ENCODE measurements at places on chromosomes 2 and 18. TPM values are rescaled to one million over a fixed set of nuclear protein-coding genes. Genes with fewer than 3 reads are reported as not detected.

DNA sequence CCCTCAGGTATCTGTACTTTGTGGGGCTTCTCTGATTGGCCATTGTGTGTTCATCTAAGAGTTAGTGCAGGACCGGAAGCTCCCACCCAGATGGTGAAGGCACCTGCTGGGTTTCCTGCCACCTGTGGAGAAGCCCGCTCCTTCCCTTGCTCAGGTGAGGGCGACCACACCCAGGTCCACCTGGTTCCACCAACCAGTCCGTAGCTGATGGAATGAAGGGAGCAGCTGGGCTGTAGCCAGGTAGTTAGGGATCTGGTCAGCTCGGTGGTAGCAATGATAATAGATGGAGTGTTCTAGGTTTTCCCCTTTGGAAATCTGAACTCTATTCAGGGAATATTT lies 16.0 kb downstream of the SH3BP4 start:
- no peak for DNase-seq

GRCh38 chr2:109523536-109524361 lies 90.0 kb downstream of the SEPTIN10 start:
- DNase-seq = no peak

GRCh38 chr18:50310080-50310479 lies 22.6 kb upstream of the CXXC1 start:
- no peak for DNase-seq

DNA sequence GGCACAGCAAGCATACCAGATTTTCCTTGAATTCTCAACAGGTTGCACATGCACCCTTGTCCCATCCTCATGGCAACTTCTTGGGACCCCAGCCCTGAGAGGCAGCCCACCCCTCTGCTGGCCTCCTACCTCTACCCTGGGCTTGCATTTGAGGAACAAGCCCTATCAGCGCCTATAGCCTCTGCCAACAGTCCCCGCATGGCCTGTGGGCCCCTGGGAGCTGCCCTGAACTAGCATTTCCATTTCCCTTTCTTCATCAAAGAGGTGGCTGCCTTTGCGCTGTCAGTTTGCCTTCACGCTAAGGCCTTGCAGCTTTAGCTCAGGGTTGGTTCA lies 5.4 kb upstream of the ZAP70 start:
- no peak for DNase-seq

GRCh38 chr2:215654148-215654819 lies 218.4 kb upstream of the FN1 start:
- no peak for DNase-seq

DNA sequence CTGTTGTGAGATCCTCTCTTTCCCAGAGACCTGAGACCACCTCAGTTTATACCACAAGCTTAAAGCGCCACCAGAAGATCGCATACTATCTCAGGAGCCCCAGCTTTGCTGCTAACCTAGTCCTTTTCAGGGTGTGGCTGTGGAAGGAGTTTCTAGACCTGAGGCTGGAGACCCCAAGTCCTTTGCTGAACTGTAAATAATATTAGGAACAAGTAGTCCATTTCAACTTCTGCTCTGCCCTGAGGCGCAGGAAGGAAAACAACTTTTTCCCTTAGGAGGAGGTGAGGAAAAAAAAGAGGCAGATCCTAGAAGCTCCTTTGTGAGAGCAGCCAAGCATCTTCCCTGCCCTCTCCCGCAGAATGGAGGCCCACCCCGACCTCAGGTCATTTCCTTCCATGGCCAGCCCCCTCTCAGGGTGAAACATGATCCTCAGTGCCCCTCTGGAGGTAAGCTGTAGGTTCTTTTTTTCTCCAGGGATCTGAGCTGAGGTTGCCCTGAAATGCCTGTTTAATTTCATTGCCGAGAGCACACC lies 122.8 kb upstream of the LGALSL start:
- DNase-seq = no peak

Gene KLF7
- 14.6 TPM for total RNA-seq

- no peak for DNase-seq
Measured at GRCh38 chr18:13915995-13916431, 677 bp upstream of the MC2R start.

Gene PDE1A
- total RNA-seq = not detected

Data from epithelial cell of proximal tubule (primary cell).